NCI-H2227 treated with DMSO at 0.1 percent for 48 hours (cell line): ENCODE measurements at places on chromosomes 7 and 10.

DNA sequence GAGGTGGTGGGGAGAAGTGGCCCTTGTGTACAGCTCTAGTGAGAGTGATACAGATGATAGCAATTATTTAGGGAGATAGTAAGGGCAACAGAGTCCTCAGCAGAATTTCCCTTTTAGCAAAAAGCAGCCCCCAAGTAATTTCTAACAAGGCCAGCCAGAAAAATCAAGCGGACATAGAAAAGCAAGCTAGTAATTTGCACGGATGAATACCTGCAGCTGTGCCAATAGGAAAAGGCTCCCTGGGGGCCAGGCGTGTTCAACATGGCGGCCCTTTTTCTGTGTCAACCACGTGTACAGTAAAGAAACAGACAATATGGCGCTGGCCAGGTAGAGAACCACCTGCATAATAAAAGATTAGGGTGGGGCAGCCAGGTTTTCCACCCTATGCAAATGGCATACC lies 7.4 kb downstream of the MCM10 start:
- DNase-seq, result no peak

GRCh38 chr10:109191341-109191740 lies 732.0 kb downstream of the XPNPEP1 start:
- no peak for DNase-seq

- DNase-seq, result no peak
These were observed 21.3 kb upstream of the AMZ1 start for GRCh38 chr7:2666588-2667250.

- DNase-seq, result no peak
These were observed 997.2 kb upstream of the GHITM start for GRCh38 chr10:83142074-83142563.

DNA sequence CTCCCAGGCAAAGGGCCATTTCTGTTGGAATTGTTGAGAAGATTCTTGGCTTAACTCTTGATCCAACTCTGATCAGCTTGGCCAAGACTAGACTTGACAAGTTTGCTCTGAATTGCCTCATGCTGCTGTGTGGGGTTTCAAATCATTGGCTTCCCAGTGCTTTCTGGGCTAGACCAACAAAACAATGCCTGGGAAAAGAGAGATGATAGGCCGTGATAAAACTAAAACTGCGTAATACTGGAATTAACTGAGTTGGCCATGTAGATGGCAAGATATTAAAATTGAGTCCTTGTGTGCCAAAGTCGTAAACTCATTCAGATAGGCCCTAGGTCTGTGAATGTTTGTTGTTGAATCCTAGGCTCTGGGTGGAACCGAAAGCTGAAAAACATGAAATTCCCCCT lies 222.6 kb downstream of the MGMT start:
- no peak for DNase-seq

DNA sequence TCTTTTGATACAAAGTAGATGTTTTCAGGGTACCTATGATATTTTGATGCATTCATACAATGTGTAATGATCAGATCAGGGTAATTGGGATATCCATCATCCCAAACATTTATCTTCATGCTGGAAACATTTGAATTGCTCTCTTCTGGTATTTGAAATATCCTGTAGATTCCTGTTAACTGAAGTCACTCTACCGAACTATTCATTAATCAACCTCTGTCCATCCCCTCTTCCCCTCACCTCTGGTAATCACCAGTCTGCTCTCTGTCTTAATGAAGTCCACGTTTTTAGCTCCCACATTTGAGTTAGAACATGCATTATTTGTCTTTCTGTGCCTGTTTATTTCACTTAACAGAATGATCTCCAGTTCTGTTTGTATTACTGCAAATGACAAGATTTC lies 11.3 kb downstream of the MTG1 start:
- DNase-seq, result no peak

GRCh38 chr10:33315891-33316290 lies 18.6 kb downstream of the NRP1 start:
- DNase-seq, result no peak

- no peak for DNase-seq
These were observed 63.9 kb upstream of the ECHDC3 start for GRCh38 chr10:11678074-11678793.
